ENCODE measurements at places on chromosomes 5 and 9. TPM values are rescaled to one million over a fixed set of nuclear protein-coding genes. Genes with fewer than 3 reads are reported as not detected.

Gene KCTD16
- total RNA-seq, result 2.5 TPM

GRCh38 chr5:54831233-54831632, 154.2 kb downstream of the ESM1 start:
- DNase-seq, result no peak

Gene MAPKAP1
- total RNA-seq, result 71.5 TPM

DNA sequence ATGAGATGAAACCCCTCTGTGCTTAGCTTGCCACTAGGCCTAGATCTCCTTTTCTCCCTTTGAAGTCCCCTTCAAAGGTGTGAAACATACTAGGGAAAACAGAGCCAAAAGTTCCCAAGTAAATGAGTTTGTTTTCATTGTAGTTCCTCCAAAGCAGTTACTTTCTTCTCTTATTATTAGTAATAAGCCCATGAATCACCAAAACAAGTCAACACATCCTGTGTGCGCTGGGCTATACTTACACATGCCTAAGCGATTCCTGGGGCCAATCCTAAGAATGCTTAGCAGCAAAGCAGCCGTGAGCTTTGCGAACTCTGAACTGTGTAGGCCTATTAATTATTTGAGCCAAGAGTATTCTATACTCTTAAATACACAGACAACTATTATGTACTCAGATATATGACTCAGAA, 7.6 kb downstream of the ENC1 start:
- no peak for DNase-seq

GRCh38 chr5:73564675-73565074, 764 bp downstream of the ANKRA2 start:
- no peak for DNase-seq

GRCh38 chr5:53240661-53241060, 131.1 kb upstream of the MOCS2 start:
- no peak for DNase-seq
